Kidney (tissue), 22 donors: ENCODE measurements at places on chromosomes 13 and 19. TPM values are rescaled to one million over a fixed set of nuclear protein-coding genes. Genes with fewer than 3 reads are reported as not detected.

- DNase-seq: no peak
- no peaks in the 10 kb centered on the region for H3K27me3 ChIP-seq
- H3K4me3 ChIP-seq: no peak overlapping the region
- H3K4me1 ChIP-seq: no peaks in the 10 kb centered on the region
These were observed 133.3 kb downstream of the USP12 start for GRCh38 chr13:27038323-27038722.

- H3K4me1 ChIP-seq: no peaks in the 10 kb centered on the region
- H3K36me3 ChIP-seq: no peaks in the 10 kb centered on the region
- no peak overlapping the region for H3K4me3 ChIP-seq
- DNase-seq: no peak
These were observed 6.4 kb downstream of the KANK3 start for GRCh38 chr19:8336660-8337059.

COL5A3 gene
- 5.1 TPM for total RNA-seq

- no peaks in the 10 kb centered on the region for H3K36me3 ChIP-seq
- H3K27me3 ChIP-seq: no peaks in the 10 kb centered on the region
- H3K4me1 ChIP-seq: no peaks in the 10 kb centered on the region
- no peak for DNase-seq
- H3K4me3 ChIP-seq: no peak overlapping the region
- H3K27ac ChIP-seq: no peak overlapping the region
These were observed 103.3 kb downstream of the SPRY2 start for GRCh38 chr13:80237646-80238045.

DNA sequence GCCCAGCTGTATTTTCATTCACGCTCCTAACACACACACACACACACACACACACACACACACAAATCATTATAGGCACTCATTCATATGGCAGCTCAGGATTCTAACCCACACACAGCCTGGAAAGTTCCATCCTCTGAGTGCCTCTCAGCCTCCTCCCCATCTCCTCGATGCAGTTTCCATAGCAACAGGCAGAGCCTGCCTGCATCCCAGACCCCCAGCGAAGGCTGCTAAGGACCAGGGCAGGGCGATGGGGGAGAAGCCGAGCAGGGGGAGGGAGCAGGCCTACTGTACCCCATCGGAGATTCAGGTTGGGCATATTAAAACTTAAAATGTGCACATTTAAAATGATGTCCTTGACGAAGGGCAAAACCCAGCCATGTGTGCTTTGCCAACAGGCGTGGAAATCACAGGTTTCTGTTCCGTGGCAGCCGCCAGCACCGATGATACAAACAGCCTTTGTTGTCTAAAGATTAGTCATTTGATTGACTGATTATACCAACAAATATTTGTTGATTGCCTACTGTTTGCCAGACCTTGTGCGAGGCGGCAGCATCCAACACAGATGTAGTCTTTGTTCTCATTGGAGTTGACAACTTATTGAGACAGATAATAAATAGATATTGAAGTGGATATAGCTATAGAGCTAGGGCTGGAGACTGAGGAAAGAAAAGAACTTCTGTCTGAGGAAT lies 43.8 kb upstream of the USP29 start:
- no peak overlapping the region for H3K4me3 ChIP-seq
- H3K27ac ChIP-seq: no peak overlapping the region
- H3K4me1 ChIP-seq: no peaks in the 10 kb centered on the region
- no peaks in the 10 kb centered on the region for H3K36me3 ChIP-seq
- DNase-seq: no peak
- H3K27me3 ChIP-seq: no peaks in the 10 kb centered on the region

ZNF439 gene
- 13.2 TPM for total RNA-seq

DNA sequence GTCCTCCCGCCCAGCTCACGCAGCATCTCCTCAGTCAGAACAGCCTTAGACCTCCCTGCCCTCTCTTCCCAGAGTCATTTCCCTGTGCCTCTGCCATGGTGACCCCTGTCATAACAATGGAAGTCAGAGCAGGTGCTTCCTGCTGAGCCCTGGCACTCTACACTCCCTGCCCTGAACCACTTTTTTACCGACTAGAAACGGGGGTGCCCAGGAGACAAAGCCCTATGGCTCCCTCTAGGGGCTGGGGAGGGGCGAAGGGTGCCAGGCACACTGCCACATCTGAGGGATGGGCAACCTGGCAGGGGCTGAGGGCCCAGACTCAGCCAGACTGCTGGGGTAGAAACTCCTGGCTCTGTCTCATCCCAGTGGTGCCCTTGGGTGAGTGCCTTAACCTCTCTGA lies 16.4 kb downstream of the ZNF574 start:
- no peak for DNase-seq
- H3K36me3 ChIP-seq: no peaks in the 10 kb centered on the region
- no peak overlapping the region for H3K4me3 ChIP-seq
- H3K27ac ChIP-seq: no peak overlapping the region
- H3K27me3 ChIP-seq: no peaks in the 10 kb centered on the region

GRCh38 chr19:1445932-1446712 lies 3.8 kb upstream of the APC2 start:
- H3K27ac ChIP-seq: no peak overlapping the region
- peak; percentile 74 for DNase-seq
- no peak overlapping the region for H3K4me3 ChIP-seq

RAVER1 gene
- 38.4 TPM for total RNA-seq

GPR4 gene
- total RNA-seq: 9.7 TPM

DNA sequence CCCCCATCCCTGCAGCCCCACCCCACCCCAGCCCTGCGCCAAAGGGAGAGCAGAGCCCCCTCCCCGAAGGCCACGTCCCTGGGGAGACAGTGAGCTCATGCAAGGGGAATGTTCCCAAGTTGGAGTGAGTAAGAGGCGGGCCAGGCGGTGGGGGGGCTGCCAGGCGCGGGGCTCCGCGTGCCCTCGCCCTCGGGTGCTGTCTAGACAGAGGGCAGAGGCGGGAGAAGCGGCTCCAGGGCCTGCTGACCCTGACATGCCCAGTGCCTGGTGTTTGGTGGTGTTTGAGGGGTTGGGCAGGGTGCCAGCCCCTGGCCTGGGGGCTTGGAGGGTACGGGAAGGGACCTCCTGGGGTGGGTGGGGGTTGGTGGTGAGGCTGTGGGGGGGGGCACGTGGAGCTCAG lies 1.0 kb downstream of the FSTL3 start:
- H3K27me3 ChIP-seq: no peaks in the 10 kb centered on the region
- no peaks in the 10 kb centered on the region for H3K36me3 ChIP-seq
- H3K27ac ChIP-seq: peak overlapping the region; percentile 71
- no peaks in the 10 kb centered on the region for H3K4me1 ChIP-seq
- DNase-seq: peak; percentile 94
- no peak overlapping the region for H3K4me3 ChIP-seq

DNA sequence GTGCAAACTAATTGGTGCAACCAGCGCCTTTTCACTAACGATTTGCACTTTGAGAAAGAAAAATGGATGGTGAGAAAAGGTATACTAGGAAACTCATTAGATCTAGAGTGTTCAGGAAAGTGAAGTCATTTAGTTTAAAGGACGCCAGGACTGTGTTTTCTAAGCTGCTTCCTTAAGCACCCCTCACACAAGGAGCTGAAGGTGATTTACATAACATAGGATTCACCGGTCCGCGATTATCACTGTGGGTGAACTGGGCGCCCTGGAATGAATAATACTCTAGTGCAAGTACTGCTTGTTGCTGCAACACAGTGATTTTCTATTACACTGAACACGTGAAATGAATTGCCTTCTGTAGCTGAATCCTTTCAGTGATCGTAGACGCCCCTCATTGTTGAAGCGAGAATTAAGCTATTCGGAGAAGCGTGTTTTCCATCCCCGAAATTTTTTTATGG lies 2.6 kb upstream of the MAB21L1 start:
- no peaks in the 10 kb centered on the region for H3K36me3 ChIP-seq

ZNF677 gene
- 24.3 TPM for total RNA-seq

DNA sequence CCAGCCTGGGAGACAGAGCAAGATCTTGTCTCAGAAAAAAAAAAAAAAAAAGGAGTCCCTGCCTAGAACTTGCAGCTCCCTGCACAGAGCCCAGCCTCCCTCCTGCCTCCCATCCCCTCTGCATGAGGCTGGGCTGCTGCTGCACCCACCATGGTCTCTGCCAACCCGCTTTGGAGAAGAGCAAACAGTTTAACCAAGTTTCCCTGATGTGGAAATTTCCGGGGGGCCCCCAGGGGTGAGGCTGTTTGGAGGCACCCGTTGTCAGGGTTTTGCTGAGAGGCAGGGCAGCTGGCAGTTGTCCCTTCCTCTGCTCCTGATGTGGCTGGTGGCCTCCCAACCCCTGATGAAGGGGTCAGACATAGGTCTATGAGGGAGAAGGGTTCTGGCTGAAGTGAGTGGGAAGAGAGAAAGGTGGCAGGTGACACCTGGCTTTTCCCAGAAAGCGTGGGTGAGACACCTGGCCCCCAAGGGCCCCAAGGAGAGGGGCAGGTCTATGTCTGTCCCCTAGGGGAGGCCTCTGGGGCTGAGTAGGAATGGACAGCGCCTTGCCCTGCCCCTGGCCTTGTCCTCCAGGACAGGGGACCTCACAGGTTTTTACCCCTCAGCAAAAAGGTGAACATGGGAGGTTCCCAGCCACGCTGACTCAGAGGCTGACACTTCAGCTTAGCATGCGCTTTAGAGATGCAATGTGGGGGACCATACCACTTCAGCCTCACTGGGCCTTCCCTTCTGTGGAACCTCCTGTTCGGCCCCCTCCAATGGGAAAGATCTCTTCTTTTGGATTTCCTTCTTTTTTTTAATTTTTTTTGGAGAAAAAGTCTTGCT lies 5.5 kb downstream of the LRP3 start:
- H3K36me3 ChIP-seq: peaks cover 5% of the 10 kb centered on the region
- no peak for DNase-seq
- H3K27me3 ChIP-seq: no peaks in the 10 kb centered on the region
- H3K4me3 ChIP-seq: no peak overlapping the region
- no peaks in the 10 kb centered on the region for H3K4me1 ChIP-seq
- no peak overlapping the region for H3K27ac ChIP-seq

TMPRSS9 gene
- total RNA-seq: not detected

DNA sequence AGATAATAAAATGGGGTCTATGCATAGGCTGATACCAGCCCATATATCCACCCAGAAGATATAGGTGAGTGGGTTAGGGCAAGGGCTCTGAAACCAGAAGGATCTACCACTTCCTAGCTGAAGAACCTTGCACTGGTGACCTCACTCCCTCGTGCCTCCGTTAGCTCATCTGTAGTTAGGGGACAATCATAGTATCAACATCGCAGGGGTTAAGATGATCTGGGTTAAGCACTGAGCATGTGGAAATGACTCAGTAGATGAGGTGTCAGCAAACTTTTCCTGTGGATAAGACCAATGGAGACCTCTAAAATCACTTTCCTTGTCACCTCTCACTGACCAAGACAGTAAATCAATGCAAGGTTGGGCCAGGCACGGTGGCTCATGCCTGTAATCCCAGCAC lies 30.5 kb downstream of the TNFSF14 start:
- no peak for DNase-seq
- no peaks in the 10 kb centered on the region for H3K27me3 ChIP-seq
- no peaks in the 10 kb centered on the region for H3K4me1 ChIP-seq
- no peak overlapping the region for H3K4me3 ChIP-seq
- no peak overlapping the region for H3K27ac ChIP-seq

- H3K36me3 ChIP-seq: no peaks in the 10 kb centered on the region
- H3K27me3 ChIP-seq: peaks cover 11% of the 10 kb centered on the region
- DNase-seq: no peak
- no peak overlapping the region for H3K4me3 ChIP-seq
These were observed 7.9 kb upstream of the MAB21L1 start for GRCh38 chr13:35484384-35484783.

IL17D gene
- 0.44 TPM for total RNA-seq

- H3K4me3 ChIP-seq: no peak overlapping the region
- no peaks in the 10 kb centered on the region for H3K36me3 ChIP-seq
- no peaks in the 10 kb centered on the region for H3K4me1 ChIP-seq
- H3K27me3 ChIP-seq: no peaks in the 10 kb centered on the region
- no peak for DNase-seq
These were observed 18.1 kb downstream of the DHRS12 start for GRCh38 chr13:51785712-51786424.

- no peak for DNase-seq
- H3K4me3 ChIP-seq: no peak overlapping the region
- H3K36me3 ChIP-seq: no peaks in the 10 kb centered on the region
- no peaks in the 10 kb centered on the region for H3K4me1 ChIP-seq
These were observed 46.2 kb downstream of the CEBPG start for GRCh38 chr19:33419788-33420130.

- H3K4me3 ChIP-seq: peak overlapping the region; percentile 89
- peak; percentile 87 for DNase-seq
- no peaks in the 10 kb centered on the region for H3K27me3 ChIP-seq
- no peaks in the 10 kb centered on the region for H3K4me1 ChIP-seq
These were observed 7.1 kb upstream of the ERVV-2 start for GRCh38 chr19:53037101-53038097.

- H3K4me3 ChIP-seq: no peak overlapping the region
- DNase-seq: no peak
- no peaks in the 10 kb centered on the region for H3K27me3 ChIP-seq
- H3K4me1 ChIP-seq: no peaks in the 10 kb centered on the region
These were observed 660.4 kb upstream of the KLF12 start for GRCh38 chr13:74794582-74794981.

- no peak overlapping the region for H3K27ac ChIP-seq
- no peak for DNase-seq
- H3K4me1 ChIP-seq: no peaks in the 10 kb centered on the region
These were observed 72.4 kb upstream of the TSC22D1 start for GRCh38 chr13:44648392-44649103.

MBD3L2 gene
- not detected for total RNA-seq
